ENCODE measurements at places on chromosomes 5 and 9.

- no peak for DNase-seq
These were observed 236.6 kb downstream of the NR3C1 start for GRCh38 chr5:143166661-143167420.

- peak; percentile 70 for DNase-seq
These were observed 3.2 kb downstream of the PAPPA start for GRCh38 chr9:116156621-116157314.

GRCh38 chr5:137575847-137576246 lies 76.7 kb upstream of the SPOCK1 start:
- DNase-seq, result no peak

DNA sequence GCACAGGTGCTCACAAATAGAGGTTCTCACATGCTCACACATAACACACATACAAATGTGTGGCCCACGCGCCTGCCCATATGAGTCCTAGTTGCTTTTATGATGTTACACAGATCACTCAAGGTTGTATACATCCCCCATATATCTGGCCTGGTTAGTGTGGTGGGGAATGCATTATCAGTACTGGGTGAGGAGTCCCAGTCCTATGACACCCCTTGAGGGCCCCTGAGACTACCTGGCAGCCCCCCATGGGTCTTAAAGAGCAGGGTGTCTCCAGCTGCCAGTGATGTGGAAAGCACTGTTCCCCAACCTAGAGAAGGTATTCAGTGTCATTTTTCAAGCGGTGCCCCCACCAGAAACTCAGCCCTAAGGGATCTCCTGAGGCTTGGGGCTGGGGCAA lies 2.8 kb upstream of the HAND1 start:
- DNase-seq, result no peak

GRCh38 chr5:157816682-157817386 lies 42.1 kb downstream of the CLINT1 start:
- no peak for DNase-seq

DNA sequence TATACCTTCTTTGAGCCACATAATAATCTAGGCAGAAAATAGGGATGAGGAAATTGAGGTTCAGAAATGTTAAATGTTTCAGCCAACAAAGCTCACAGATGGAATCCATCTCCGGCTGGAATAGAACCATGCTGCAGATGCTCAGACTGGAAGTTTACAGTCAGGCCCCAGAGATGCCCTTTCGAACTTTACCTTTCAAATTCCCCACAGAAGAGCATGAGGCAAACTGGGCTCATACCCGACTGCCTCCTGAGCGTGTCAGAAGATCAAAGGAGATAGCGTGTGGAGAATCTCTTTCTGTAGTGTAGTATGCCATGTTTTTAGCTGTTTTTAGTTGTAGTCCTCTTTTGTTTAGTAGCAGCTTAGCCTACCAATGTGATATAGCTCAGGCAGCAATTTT lies 72.0 kb upstream of the DAP start:
- no peak for DNase-seq

- no peak for DNase-seq
These were observed 18.5 kb downstream of the P4HA2 start for GRCh38 chr5:132209131-132209530.

DNA sequence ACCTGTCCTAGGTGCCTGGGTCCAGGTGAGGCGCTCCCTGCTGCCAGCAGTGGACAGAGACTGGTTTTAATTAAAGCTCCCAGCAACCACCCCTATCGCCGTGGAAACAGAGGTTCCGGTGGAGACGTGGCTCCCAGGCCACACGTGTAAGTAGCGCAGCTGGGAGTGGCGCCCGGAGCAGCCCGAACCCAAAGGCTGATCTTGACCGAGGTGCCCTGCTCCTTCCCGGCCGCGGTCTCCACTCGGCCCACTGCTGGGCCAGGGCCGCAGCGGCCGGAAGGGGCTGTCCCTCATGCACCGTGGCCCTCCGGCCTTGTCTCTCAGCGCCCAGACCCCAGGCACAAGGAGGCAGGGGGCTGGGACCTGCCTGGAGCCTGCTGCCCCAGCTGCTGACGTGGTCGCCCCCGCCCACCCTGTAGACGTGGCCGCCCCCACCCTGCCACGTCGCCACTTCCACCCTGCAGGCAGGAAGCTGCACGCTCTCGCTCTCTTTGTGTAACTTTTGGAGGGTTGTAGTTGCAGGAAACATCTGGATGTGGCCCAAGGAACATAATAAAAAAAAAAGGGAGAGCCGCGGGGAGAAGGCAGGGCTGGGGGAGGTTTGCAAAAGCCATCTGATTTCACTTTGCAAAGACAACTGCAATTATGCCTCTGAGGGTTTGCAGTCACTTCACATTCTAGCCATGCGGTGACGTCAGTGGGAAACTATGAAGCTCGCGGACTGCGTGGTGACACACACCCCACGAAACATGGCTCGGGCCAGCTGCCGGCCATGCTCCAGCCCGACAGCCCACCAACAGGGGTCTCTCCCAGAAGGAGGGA lies 129.9 kb downstream of the RXRA start:
- DNase-seq, result peak; percentile 99

DNA sequence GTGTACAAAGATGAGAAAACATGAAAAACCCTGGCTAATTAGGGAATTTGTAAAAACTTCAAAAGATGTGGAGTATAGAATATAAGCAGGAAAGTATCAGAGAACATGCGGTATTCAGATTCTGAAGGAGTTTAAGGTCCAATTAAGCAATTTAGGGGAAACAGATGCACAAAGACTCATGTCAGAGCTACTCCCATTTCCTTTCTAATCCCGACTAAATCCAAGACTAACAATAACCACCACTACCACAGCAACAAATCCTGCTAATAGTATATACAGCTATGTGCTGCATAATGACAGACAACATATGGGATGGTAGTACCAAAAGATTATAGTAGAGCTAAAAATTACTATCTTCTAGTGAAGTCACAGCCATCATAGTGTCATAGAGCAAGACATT lies 102.1 kb downstream of the LURAP1L start:
- no peak for DNase-seq

GRCh38 chr5:145887976-145888574 lies 15.3 kb upstream of the GRXCR2 start:
- DNase-seq, result peak; percentile 35

- DNase-seq, result no peak
These were observed 175.8 kb downstream of the WDR70 start for GRCh38 chr5:37554938-37555337.

DNA sequence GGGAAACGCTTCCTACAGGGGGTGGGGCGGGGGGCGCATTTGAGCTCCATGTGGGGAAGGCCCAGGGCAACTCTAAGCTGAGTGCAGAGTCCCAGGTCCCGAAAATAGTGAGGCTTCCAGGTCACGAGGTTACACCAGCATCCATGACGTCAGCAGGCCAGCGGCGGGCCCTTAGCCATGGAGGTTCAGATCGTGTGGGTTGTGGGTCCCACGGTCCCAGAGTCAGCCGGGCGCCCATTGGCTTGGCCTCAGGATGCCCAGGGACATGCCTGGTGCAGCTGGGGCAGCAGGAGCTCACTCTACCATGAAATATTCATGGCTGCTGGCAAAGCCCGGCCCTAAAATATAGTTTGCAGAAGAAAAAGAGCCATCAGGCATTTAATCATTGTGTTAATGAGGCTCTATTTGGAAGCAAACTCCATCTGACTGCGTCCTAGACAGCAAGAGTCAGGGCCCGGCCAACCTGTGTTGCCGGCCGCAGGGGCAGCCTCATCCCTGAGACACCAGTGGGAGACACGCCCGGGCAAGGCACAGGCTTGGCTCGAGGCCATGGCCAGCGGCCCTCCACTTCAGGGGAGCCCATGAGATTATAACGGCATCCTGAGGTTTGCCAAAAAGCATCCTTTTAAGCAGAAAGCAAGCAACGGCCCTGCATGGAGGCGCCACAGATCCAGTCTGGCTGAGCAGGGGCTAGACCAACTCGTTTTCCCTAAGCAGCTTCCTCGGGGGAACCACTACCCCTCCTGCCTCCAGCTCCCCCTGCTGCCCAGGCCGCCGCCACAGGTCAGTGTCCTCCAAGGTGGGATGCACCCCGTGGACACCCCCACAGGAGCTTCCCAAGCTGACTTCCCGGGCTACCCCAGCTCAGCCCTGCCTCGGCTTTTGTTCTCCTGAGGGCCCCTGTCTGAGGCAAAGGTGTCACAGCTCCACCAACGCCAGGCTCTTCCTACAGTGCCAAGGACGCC lies 108.9 kb upstream of the PPP1R26 start:
- no peak for DNase-seq

- no peak for DNase-seq
These were observed 174.5 kb downstream of the DOCK8 start for GRCh38 chr9:389159-389558.

GRCh38 chr5:57719216-57719615 lies 236.6 kb upstream of the ACTBL2 start:
- no peak for DNase-seq

DNA sequence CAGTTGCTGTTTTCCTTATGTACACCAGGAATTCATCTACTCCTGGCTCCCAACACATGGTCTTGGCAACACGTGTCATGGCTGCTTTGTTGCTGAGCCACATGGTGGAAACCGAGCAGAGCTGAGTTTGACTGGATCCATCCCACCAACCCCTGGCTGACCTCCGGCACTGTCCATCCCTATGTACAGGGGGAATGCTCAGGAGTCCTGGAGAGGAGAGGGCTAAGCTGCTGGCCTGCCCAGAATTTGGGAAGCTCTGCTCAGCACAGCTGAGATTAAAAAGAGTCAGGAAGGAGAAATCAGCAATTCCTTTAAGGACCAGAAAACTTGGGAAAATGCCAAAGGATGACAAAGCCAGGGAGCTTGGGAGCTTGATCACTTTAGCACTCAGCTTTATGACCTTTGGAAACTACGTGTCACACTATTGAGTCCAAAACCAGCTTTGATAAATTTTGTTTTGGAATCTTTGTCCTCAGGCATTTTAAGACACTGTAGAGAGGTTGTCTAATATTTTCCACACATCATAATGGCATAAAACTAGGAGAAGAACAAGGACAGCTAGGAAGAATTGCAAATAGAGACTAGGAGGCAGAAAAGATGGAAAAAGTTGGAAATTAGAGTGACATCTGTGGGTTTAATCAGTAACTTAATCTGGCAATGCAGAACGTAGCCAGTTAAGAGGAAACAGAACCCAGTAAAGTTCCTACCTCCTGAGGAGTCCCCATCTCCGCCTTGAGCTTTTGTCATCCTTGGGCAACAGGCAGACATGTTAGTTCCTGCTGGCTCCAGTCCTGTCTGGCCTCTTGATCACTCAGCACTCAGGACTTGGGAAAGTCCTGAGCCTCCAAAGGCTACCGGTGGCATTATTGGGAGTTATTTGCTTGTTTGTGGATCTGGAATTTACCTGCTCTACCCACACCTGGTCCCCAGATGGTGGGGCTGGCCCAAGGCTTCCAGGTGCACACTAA lies 62.5 kb upstream of the PLPP1 start:
- peak; percentile 82 for DNase-seq

- DNase-seq, result peak; percentile 46
These were observed 32.0 kb downstream of the ANKRD55 start for GRCh38 chr5:56200971-56201666.

DNA sequence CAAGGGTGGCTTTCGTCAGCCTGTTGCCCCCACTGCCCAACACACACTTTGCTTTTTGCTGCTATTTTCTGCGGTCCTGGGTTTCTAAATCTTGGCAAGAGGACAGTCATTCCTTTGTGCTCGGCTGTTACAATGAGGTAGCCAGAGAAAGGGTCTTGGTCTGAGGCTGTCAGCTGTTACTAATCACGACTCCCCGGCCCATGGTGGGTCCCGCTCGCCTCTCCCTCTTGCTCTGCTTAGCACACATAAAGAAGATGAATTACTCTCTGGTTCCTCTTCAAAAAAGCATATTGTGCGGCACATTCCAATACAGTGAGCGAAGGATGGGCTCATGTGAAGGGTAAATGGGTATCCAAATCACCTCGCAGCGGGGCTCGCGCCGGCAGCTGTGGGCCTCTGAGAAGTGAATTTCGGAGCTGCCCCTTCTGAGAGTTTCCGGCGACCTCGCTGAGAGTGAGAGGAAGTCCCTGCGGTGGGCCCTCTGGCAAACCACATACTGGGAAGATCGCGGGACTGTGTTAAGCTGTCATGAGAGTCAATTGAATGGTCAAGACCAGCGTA lies 56.0 kb downstream of the SLC1A3 start:
- DNase-seq, result no peak

DNA sequence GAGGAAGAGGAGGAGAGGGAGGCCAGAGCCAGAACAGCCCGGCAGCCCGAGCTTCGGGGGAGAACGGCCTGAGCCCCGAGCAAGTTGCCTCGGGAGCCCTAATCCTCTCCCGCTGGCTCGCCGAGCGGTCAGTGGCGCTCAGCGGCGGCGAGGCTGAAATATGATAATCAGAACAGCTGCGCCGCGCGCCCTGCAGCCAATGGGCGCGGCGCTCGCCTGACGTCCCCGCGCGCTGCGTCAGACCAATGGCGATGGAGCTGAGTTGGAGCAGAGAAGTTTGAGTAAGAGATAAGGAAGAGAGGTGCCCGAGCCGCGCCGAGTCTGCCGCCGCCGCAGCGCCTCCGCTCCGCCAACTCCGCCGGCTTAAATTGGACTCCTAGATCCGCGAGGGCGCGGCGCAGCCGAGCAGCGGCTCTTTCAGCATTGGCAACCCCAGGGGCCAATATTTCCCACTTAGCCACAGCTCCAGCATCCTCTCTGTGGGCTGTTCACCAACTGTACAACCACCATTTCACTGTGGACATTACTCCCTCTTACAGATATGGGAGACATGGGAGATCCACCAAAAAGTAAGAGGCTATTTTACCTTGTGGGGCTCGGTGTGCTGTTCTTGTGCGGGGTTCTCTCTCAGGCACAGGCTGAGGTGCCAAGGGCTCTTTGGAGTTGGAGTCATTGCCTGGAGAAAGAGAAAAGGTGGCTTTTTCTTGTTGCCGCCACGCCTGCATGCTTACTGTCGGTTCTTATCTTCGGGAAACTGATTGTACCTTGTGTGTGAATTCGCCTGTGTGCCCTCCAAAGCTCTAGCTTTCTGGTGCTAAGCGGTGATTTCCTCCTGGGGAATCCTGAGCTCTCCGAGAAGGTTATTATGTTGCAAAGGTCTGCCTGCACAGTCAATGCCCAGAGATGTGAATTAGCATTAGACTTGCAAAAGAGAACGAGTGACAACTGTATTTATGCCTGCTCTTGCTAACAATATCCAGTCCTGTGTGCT lies at the start of gene ISL1:
ISL1 (plus strand) TSS at position 318 of the 991 bp plus-strand sequence; CDS start at position 542, 224 bp downstream.
- DNase-seq, result peak; percentile 24

- DNase-seq, result no peak
These were observed 12.9 kb upstream of the WDR38 start for GRCh38 chr9:124840300-124840833.

- no peak for DNase-seq
These were observed 24.4 kb downstream of the ZCCHC7 start for GRCh38 chr9:37144762-37145161.

DNA sequence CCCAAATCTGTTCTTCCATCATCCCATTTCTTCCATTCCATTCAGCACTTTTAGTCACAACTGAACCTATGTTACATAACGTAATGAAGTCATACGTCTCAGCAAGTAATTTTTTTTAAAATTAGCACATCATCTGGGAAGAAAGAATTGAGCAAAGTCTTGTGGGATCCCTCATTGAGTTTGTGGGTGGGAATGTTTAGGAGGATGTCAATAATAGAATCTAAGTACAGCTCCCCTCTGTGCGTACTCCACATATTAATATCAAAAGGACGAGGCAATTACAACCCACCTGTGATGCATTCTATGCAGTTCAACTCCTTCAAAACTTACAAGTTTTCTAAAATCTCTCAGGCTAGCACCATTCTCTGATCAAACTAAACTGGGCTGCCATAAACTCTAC lies 526.3 kb downstream of the AGTPBP1 start:
- no peak for DNase-seq
